Glomerular endothelial cell (primary cell): ENCODE measurements at places on chromosomes 12 and 14. TPM values are rescaled to one million over a fixed set of nuclear protein-coding genes. Genes with fewer than 3 reads are reported as not detected.

DNA sequence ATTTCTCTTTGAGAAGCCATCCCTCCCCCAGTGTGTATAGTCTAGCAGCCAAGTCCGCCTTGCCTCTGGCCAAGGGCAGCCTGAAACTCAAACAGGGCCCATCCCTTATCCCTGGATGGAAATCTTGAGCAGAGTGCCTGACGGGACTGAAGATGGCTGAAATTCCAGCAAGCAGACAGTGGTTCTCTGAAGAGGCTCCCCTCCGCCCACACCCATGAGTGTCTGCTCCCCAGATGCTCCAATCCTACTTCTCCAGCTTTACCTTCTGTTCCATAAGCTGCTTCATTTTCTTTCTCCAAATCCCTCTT, 396.2 kb downstream of the NUAK1 start:
- DNase-seq, result no peak

- no peak for DNase-seq
Measured at GRCh38 chr12:113341535-113341934, 6.6 kb upstream of the SLC8B1 start.

Gene KRT75
- not detected in 2 replicates for total RNA-seq

DNA sequence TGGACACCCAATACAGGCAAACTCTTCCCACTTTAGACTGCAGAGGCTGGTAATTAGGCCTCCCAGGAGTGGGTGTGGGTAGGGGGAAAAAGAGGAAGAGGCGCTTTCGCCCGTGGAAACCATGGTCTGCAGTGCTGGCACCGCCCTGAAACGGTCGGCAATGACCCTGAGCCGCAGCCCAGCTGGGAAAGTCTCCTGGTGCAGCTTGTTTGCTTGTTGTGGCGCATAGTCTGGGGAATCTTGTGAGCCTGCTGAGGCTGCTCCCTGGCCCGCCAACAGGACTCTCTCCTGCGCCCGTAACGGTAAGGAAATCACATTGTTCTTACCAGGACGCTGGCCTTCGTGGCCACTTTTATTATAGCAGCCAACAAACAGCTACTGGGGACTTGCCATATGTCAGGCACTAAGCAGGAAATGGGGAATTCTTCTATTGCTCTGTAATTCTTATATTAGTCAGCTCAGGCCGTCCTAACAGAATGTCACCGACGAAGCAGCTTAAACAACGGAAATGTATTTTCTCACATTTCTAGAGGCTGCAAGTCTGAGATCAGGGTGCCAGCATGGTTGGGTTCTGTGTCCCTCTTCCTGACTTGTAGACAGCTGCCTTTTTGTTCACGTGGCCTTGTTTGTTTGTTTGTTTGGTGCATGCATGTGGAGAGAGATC, 52.5 kb upstream of the RIN3 start:
- DNase-seq, result no peak

Gene DTX3
- 4.2 and 4.8 TPM in 2 replicates for total RNA-seq

DNA sequence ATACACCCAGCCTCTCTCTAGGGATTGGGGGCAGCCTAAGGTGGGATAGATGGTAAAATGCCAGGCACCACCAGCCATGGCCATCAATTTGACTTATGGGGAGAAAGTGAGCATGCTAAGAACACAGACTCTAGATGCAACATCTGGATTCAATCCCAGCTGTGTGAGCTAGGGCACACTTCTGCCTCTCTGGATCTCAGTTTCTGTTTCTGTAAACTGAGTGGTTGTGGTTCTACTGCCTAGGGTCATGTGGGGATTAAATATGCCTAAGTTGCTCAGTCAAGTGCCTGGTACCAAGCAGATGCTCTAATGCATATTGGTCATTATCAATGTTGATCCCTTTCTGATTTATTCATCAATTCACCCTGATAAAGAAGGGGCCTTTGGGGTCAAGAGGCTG, 12.6 kb upstream of the OAS1 start:
- no peak for DNase-seq

DNA sequence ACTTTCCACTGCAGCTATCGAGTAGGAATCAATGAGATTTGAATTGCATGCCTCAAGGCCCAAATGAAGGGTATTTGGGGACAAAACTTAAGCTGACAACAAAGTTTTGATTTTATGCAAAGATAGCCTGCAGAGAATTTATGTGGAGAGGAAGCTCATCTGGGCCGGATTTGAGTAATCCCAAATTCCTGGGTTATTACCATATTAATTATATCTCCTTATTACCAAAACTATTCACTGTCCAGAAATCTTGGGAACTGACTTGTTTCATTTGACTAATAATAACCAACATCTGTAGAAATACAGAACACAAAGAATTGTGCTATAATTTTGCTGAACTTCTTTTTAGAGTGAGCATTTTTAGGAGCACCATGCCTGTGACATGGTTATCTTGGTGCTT, 70.4 kb downstream of the KITLG start:
- DNase-seq, result no peak

- no peak for DNase-seq
Measured at GRCh38 chr14:88599761-88600439, 37.1 kb downstream of the ZC3H14 start.

- DNase-seq, result no peak
Measured at GRCh38 chr12:111222523-111222922, 146.4 kb downstream of the PHETA1 start.

DNA sequence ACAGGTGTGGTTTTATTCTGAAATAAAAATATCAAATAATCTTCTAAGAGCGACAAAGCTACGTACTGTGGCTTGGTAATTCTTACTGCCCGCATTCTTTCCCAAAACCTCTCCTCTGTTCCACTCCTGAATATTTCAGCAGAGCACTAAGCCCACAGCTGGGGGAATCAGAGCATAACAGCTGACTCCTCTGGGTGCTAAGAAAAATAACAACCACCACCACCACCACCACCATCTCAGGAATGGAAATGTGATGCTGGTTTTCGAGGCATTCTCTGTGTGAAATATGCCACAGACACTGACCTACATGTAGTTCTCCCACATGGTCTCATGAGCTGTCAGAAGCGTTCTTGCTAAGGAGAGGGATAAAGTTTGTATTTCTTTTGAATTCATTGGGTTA, 183.7 kb downstream of the BMP4 start:
- DNase-seq, result no peak

DNA sequence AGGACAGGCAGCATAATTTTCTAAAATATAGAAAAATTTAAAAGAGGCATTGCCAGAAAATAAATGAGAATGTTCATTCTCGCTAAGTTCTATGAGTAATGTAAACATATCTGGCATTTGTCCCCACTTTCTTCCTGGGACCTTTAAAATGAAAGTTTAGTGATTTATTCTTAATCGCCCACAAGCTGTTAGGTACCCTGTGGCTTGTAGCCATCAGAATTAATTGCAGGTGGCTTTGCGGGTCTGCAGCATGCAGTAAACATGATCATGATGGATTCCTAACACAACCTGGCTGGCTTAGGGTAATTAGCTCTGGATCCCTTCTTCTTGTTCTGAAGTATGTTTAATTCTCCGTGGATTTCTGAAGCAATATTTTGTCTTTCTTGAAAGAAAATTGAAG, 103.5 kb upstream of the FRMD6 start:
- no peak for DNase-seq

Gene MMP17
- total RNA-seq, result 24.3 and 26.6 TPM in 2 replicates

Gene CCDC177
- not detected in 2 replicates for total RNA-seq

DNA sequence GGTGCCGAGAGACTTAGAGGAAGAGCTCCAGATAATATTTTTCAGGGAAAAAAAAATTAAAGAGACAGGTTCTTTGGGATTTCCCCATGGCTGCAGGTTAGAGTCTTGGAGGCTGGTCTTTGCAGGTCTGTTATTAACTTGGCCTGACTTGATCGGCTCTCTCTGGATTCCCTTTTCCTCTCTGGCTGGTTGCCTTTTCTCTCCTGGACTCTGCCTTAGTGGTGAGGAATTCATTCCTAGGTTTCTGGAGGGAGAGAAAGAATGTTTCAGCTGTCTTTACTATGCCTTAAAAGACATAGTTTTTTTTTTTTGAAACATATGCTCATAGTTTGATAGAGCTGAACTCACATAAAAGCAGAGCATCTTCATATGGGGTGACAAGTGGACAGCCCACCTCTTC, 336.3 kb downstream of the BMP4 start:
- DNase-seq, result no peak

Gene CLEC7A
- 0.15 and 0.41 TPM in 2 replicates for total RNA-seq

DNA sequence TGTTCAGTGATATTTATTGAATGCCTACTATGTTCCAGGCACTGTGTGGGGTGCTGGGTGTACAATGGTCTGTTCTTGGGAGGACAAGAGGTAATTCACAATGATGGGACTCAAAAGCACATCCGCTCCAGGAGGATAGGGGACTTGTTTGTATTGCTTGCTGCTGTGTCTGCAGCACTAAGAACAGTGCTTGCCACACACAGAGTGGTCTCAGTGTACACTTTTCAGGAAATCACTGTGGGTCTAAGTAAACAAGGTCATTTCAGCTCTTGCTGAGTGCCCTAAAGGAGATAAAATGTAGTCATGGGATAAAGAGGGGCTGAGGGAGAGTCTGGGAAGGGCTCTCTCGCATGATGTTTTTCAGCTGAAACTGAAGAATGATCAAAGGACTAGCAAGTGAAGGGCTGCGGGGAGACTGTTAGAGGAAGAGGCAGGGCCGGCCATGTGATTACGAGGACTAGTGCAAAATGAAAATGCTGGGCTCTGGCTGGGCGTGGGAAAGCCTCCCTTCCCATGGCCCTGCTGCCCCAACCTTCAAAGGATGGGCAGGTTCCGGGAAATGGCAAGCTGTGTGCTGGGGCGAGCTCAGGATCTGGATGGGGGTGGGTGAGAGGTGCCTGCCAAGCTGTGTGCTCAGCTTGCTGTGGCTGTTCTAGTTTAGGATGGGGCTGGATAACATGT, 39.1 kb downstream of the ADCK1 start:
- no peak for DNase-seq

- no peak for DNase-seq
Measured at GRCh38 chr14:104366931-104367865, 212.4 kb upstream of the C14orf180 start.

Gene PLCZ1
- not detected in 2 replicates for total RNA-seq

DNA sequence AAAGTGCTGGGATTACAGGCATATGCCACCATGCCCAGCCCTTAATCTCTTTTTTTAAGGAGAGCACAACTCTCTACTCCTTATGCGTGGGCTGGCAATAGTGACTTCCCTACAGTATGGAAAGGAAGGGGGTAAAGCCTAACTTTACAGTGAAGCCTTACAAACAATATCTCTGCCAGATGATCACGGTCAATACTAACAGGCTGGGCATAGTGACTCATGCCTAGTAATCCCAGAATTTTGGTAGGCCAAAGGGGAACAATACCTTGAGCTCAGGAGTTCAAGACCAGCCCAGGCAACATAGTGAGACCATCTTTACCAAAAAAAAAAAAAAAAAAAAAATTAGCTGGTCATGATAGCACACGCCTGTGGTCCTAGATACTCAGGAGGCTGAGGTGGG, 5.6 kb downstream of the PYM1 start:
- no peak for DNase-seq

Gene SLC4A8
- total RNA-seq, result 3.1 and 3.4 TPM in 2 replicates

DNA sequence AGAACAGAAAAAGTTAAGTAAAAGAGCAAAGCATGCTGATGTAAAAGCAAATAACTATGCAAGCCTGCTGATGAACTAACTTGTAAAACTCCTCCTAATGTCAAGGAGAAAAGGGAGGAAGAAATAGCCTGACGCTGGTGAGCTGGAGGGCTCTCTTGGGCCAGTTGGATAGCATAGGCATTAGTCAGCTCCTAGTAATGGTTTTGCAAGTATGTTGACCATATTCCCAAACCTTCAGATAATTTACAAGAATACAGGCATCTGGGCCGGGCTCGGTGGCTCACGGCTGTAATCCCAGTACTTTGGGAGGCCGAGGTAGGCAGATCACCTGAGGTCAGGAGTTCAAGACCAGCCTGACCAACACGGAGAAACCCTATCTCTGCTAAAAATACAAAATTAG, 871.4 kb downstream of the C12orf50 start:
- no peak for DNase-seq

DNA sequence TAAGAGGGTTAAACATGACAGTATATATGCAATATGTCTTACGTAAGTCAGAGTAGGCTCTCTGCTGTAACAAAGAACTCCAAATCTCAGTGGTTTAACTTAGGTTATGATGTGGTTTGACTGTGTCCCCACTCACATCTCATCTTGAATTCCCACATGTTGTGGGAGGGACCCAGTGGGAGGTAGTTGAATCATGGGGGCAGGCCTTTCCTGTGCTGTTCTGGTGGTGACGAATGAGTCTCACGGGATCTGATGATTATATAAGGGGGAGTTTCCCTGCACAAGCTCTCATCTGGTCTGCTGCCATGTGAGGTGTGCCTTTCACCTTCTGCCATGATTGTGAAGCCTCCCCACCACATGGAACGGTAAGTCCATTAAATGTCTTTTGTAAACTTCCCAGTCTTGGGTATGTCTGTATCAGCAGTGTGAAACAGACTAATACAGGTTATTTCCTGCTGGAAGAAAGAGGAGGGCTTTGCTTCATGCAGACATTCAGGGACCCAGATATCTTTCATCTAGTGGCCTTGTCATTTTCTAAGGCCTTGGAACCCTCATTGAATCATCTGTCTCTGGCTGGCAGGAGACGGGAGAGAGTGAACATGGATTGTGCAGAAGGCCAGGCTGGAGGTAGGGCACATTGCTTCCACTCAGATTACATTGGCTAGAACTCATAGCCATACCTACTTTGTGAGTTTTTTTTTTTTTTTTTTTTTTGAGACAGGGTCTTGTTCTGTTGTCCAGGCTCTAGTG, 96.1 kb downstream of the CRADD start:
- DNase-seq, result no peak

Gene RNU7-1
- not detected in 2 replicates for total RNA-seq

- DNase-seq, result no peak
Measured at GRCh38 chr12:112555621-112556233, 137.0 kb downstream of the PTPN11 start.

DNA sequence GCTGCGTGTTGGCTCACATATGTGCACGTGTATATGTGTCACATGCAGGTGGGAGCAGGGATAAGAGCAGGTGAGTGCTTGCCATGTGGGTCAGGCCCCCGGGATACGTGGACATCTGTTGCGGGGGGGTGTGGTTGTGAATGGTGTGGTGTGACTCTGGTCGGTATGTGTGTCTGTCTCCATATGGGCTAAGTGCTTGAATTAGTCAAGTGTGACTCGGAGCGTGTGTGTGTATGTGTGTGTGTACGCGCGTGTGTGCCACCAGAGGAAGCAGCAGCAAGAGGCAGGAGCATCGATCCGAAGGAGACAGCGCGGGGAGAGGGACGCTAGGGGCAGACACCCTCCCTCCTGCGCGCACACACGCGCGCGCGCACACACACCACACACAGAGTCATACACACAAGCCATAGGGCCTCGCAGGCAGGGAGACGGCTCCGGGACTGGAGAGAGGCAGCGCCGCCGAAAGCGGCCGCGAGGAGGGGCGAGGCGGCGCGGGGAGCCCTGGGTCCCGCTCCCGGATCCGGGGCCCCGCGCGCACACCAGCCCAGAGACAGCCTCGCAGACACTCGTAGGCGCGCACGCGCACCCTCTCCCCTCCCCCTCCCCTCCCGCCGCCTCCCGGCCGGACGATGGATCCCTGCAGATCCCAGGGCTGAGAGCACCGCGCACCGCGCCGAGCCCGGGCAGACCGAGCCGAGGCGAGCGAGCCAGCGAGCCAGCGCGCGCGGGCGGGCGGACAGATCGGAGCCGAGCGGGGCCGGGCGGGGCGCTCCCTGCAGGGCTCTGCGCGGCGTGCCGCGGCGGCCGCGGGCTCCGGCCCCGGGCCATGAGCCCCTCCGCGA, at the start of gene ASIC1:
TSS of gene ASIC1 (plus strand) at position 597 of the 842 bp plus-strand sequence. CDS start 1,171 bp downstream, outside the sequence.
- no peak for DNase-seq

GRCh38 chr14:63759456-63759855, 31.6 kb upstream of the SGPP1 start:
- DNase-seq, result no peak

Gene SH2B3
- total RNA-seq, result 170 and 231 TPM in 2 replicates

Gene ANO4
- total RNA-seq, result 0.05 and 1.6 TPM in 2 replicates

- DNase-seq, result no peak
Measured at GRCh38 chr12:131683266-131684014, 27.4 kb upstream of the SFSWAP start.

- no peak for DNase-seq
Measured at GRCh38 chr12:103632554-103633216, 45.6 kb downstream of the STAB2 start.

Gene RIMBP2
- not detected in 2 replicates for total RNA-seq
